GM10248 (cell line): ENCODE measurements at places on chromosomes 16 and 17.

DNA sequence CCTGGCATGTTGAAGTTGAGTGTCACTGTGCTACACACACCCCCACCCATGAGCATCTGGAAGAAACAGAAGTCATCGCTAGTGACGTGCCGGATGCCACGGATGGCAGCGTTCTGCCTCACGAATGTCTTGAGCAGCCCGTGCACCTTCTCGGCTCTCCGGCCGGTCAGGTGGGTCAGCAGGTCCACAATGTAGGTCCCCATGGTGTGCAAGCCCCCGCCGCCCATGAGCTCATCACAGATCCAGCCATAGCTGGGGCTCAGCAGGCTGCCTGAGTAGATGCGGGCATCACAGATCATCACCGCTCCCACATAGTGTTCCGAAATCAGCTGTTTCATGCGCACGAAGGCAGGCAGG lies 8.9 kb downstream of the C16orf86 start:
- no peak for DNase-seq

DNA sequence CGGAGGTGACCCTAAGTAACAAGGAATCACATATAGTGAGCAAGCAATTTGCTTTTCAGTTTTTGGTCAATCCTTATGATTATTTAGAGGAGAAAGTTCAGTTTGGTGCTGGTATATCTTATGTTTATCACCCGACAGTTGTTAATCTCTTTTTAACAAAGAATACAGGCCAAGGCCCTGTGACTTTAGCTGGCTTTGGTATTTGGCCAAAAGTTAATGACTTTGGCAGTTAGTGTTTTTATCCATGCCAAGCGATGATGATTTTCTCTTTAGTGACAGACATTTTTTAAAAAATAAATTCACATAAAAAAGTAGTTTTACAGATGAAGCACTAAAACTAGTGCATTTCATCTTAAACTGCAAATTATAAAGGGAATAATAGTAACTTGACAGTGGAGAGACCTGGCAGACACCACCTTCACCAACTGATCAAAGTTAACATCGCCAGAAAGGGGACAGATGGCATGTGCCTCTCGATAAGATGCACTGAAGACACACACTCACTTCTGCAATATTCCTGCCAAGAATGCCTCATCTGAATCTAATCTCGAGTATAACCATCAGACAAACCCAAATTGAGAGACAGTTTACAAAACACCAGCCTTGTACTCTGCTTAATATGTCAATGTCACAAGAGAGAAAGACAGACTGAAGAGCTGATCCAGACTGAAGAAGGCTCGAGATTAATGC lies 6.9 kb downstream of the DEXI start:
- no peak for DNase-seq

- DNase-seq: no peak
Observed at GRCh38 chr17:4229627-4230541, 33.9 kb downstream of the ANKFY1 start.

DNA sequence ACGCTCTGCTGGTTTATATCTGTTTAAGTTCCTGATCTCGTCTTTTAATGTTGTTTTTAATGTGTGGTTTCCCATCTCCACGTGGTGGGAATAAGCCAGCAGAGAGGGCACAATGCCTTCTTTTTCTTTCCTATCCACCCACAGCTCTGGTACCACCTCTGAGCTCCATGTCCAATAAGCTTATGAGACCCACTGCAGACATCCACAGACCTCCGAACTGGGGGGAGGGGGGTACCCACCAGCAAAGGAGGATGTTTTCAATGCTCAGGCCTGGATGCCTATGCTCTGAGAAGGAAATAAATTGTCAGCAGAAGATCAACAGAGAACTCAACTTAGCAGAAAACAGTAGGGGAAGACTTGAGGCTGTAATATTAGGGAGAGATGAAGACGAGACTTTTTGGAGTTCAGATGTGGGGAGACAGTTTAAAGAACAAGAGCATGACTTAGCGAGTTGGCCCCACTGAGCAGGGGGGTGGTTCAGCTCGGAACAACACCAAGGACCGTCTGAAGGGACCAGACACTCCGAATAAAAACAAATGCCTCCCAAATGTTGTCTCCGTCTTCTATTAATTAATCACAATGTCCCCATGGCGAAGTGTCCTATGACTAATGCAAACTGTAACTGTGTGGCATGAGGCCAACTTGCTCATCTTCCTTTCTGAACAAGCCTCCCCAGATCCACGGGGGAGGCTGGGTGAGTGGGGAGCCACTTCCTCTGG lies 62.7 kb downstream of the GAS7 start:
- no peak for DNase-seq

DNA sequence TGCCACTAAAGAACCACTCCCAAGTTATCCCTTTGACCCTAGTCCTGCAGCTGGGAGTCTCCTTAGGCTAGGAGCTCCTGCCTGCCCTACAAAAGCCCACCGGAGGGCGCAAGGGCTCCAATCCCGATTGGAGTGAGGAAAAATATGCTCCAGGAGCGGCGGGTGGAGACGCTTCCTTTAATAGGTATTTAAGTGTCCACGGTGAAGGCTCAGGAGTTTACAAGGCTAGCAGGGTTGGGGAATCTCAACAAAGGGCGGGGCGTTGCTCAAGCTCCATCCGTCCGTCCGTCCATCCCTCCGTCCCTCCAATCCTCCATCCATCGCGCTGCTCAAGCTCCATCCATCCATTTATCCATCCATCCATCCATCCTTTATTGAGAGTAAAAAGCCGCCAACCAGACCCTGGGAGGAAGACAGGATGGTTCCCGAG lies 556 bp upstream of the SPNS1 start:
- DNase-seq: no peak

- no peak for DNase-seq
Observed at GRCh38 chr17:69539781-69540319, 125.4 kb downstream of the MAP2K6 start.

- no peak for DNase-seq
Observed at GRCh38 chr17:77332034-77332971, 191.5 kb downstream of the SEC14L1 start.

GRCh38 chr17:28093999-28094716 lies 51.7 kb downstream of the NLK start:
- DNase-seq: no peak

DNA sequence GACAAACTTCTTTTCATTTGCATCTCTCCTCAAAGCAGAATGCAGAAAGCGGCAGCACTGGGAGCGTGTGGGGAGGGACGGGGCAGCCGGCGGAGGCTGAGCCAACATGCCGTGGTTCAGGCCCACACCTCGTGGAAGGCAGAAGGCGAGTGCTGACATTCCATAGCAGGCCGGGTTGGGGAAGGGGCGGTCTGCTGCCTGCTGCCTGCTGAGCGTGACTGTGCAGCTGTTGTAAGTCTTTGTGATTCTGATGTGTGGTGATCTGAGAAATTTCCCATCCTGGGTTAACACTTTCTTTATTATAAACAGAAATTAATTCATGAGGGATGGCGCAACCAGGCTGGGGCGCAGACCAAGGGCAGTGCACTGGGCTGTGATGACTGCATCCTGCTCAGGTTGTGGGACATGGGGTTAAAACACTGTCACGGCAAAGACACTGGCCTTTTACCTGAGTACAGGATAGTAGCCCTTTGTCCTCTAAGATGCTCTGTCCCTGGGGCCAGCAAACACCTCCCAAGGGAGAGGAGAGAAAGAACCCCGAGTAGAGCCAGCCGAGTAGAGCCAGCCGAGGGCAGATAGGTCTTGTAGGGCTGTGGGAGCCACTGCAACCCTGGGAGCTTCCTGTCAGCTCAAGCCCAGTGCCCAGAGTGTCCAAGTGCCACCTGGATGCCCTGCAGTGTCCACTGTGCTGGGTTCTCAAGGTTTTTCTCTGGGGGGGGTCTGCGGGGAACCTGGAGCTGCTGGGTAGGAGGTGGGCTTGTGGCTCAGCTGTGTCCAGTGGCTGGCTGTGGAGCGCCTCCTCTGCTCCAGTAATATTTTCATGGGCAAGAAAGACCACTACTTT lies 8.8 kb upstream of the DNASE1 start:
- peak; percentile 16 for DNase-seq

- no peak for DNase-seq
Observed at GRCh38 chr17:48642059-48642842, 16.1 kb upstream of the HOXB9 start.
